ENCODE measurements at places on chromosomes 13 and 19.

GRCh38 chr19:13127811-13128575 is 9.9 kb downstream of the NACC1 start:
- DNase-seq = no peak
- peaks cover 18% of the 10 kb centered on the region for H3K36me3 ChIP-seq
- no peak overlapping the region for H3K4me3 ChIP-seq
- peak overlapping the region; percentile 52 for H3K27ac ChIP-seq

DNA sequence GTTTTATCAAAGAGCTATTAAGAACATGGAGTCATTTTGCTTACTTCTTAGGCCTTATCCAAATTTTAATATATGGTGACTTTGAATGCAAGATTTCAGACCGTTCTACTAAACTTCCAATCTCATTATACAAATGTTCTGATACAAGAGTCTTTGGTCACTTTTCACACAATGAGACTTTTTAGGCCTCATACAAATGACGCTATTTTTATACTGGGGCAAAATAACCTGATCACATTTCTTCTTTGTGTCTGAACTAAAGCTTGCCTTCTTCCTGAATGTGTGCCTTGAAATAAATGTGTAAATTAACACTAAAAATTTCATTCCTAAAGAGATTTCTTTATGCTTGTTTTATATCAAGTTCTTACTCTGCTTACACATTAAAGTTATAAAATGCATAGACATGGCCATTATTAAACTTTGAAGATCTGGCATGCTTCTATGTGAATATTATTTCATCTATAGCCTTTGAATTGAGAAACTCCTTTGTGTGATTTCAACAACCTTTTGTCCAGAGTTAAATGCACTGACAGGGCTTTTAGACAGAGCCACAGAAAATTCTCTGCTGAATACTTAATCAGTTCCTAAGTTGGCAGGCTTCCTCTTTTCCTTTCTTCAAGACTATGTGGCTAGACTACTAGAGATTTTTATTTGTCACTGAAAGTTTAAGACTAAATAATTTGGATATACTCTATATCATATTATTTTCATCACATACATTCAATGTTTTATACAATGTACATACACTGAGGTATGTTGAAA is 86.1 kb downstream of the EDNRB start:
- no peak overlapping the region for H3K4me3 ChIP-seq
- H3K4me1 ChIP-seq = no peaks in the 10 kb centered on the region
- no peaks in the 10 kb centered on the region for H3K27me3 ChIP-seq
- H3K27ac ChIP-seq = no peak overlapping the region
- no peak for DNase-seq
- no peaks in the 10 kb centered on the region for H3K36me3 ChIP-seq

GRCh38 chr13:75864718-75865117 is 228.6 kb downstream of the LMO7 start:
- no peaks in the 10 kb centered on the region for H3K36me3 ChIP-seq
- H3K27me3 ChIP-seq = peaks cover 7% of the 10 kb centered on the region
- H3K27ac ChIP-seq = no peak overlapping the region
- DNase-seq = no peak
- no peaks in the 10 kb centered on the region for H3K4me1 ChIP-seq
- H3K4me3 ChIP-seq = no peak overlapping the region

- H3K4me3 ChIP-seq = peak overlapping the region; percentile 77
- peaks cover 40% of the 10 kb centered on the region for H3K27me3 ChIP-seq
- peaks cover 24% of the 10 kb centered on the region for H3K4me1 ChIP-seq
- DNase-seq = peak; percentile 12
- H3K27ac ChIP-seq = peak overlapping the region; percentile 70
These were observed 814 bp downstream of the NBEA start for GRCh38 chr13:34942732-34943435.

DNA sequence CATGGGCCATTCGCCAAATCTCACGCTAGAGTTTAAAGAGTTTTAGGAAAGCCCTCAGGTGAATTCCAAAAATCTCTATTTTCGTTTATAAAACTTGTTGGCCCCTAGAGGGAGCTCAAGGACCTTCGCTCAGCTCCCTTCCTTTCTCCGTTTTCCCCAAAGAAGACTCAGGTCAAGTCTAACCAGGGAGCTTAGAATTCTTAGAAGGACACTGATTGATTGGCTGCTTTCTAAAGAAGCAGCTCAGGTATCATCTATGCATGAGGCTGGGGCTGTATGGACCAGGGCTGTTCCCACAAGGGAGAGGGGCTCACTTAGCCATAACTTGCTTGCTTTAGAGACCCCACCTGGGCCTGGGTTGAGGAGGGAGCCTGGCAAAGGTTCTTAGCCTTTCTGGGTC is 20.5 kb downstream of the DZIP1 start:
- H3K27ac ChIP-seq = no peak overlapping the region
- H3K36me3 ChIP-seq = no peaks in the 10 kb centered on the region
- DNase-seq = peak; percentile 11
- no peak overlapping the region for H3K4me3 ChIP-seq
- no peaks in the 10 kb centered on the region for H3K4me1 ChIP-seq

GRCh38 chr13:31767175-31767900 is 28.0 kb downstream of the RXFP2 start:
- DNase-seq = no peak
- no peaks in the 10 kb centered on the region for H3K4me1 ChIP-seq
- no peak overlapping the region for H3K4me3 ChIP-seq
- no peaks in the 10 kb centered on the region for H3K36me3 ChIP-seq
- no peak overlapping the region for H3K27ac ChIP-seq

- no peak overlapping the region for H3K27ac ChIP-seq
- no peaks in the 10 kb centered on the region for H3K27me3 ChIP-seq
- no peak for DNase-seq
- H3K4me1 ChIP-seq = peaks cover 49% of the 10 kb centered on the region
These were observed 4.3 kb downstream of the CD37 start for GRCh38 chr19:49339301-49340068.

- DNase-seq = no peak
- no peaks in the 10 kb centered on the region for H3K36me3 ChIP-seq
- H3K4me3 ChIP-seq = no peak overlapping the region
- H3K27me3 ChIP-seq = no peaks in the 10 kb centered on the region
- H3K27ac ChIP-seq = no peak overlapping the region
These were observed 384.5 kb downstream of the MTUS2 start for GRCh38 chr13:29204651-29205050.

DNA sequence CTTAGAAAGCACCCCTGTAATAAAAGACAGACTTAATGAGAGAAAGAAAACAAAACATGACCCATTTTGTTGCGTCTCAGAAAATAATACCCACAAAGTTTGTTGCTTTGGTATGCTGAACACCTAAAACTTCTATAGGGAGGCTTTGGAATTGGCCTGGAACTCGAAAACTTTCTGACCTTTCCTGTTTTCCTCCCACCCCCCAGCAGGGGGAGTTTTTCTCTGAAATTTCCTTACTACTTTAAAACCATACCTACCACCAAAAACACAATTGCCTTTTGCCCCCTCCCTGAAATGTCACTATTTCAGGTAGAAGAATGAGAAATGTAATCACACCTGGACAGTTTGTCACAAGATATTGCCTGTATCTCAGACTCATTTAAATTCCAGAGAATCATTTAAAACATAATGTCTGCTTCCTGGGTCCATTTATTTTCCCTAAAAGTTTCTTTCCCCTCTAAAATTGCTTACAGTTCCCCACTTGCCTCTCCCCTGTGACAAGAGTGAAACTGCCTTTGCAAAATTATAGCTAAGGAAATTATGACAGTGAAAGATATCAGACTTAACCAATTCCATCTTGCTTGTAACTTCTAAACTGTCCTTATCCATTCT is 2700.2 kb downstream of the PCDH9 start:
- H3K4me1 ChIP-seq = no peaks in the 10 kb centered on the region
- H3K36me3 ChIP-seq = no peaks in the 10 kb centered on the region

DNA sequence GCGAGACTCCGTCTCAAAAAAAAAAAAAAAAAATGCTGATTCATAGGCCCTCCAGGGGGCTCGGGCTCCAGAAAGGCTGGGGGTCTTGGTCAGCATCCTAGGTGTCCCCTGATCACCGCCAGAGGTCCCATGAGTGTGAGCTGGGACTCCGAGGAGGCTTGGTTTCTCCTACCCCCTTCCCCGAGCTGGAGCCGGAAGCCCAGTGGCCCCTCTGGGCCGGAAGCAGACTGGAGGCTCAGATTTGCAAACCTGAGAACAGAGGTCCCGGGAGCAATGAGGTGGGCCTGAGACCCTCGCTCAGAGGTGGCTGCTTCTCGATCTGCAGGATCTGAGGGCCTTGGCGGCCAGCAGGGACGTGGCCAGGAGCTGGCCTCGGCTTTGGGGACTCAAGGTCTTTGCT is 41.5 kb downstream of the EFNA2 start:
- H3K36me3 ChIP-seq = no peaks in the 10 kb centered on the region
- H3K27me3 ChIP-seq = peaks cover 38% of the 10 kb centered on the region
- no peak for DNase-seq
- H3K27ac ChIP-seq = no peak overlapping the region

GRCh38 chr13:95239283-95239682 is 62.0 kb downstream of the ABCC4 start:
- peaks cover 4% of the 10 kb centered on the region for H3K4me1 ChIP-seq
- no peak overlapping the region for H3K4me3 ChIP-seq
- no peaks in the 10 kb centered on the region for H3K27me3 ChIP-seq
- H3K36me3 ChIP-seq = peaks cover 31% of the 10 kb centered on the region

GRCh38 chr13:50255639-50256038 is 240.4 kb downstream of the KCNRG start:
- H3K27me3 ChIP-seq = peaks cover 18% of the 10 kb centered on the region
- H3K4me1 ChIP-seq = peaks cover 34% of the 10 kb centered on the region
- H3K4me3 ChIP-seq = no peak overlapping the region

DNA sequence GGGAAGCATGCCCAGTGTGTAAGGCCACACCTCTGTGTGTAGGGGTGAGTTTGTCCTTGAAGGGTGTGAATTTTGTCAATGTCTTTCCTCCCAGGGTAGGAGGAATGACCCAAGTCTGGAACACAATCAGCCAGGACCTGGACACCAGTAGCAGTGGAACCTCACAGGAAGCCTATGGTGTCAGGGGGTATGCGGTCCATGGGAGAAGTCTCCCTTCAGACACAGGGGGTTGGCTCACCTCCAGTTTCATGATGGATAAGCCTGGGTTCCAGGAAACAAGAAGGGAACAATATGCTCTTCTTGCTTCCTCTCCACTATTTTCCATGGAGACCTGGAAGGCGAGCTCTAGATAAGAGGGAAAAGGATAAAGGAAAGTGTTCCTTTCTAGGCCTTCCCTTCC is 23.9 kb downstream of the B3GLCT start:
- no peak for DNase-seq
- H3K4me1 ChIP-seq = peaks cover 3% of the 10 kb centered on the region
- no peak overlapping the region for H3K4me3 ChIP-seq
- no peaks in the 10 kb centered on the region for H3K27me3 ChIP-seq
- no peak overlapping the region for H3K27ac ChIP-seq

DNA sequence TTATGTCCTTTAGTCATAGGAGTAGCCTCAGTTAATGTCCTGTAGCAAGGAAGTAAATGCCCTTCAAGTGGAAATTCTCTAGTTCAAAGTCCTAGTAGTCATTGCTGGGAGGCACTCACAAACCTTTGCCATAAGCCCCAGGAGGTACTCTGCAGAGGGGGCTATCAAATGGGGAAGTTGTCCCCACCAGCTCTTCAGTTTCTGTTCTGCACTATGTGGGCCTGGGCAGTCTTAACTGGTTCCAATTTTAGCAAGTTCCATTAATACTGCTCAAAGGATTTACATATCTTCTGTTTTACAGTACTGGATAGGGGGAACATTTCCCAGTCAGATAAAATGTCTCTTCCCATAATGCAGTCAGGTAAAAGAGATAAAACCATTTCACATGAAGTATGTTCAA is 101.3 kb downstream of the B3GLCT start:
- no peak overlapping the region for H3K27ac ChIP-seq
- H3K36me3 ChIP-seq = peaks cover 40% of the 10 kb centered on the region
- no peak overlapping the region for H3K4me3 ChIP-seq
- DNase-seq = no peak
- no peaks in the 10 kb centered on the region for H3K4me1 ChIP-seq

GRCh38 chr13:110057052-110057451 is 249.9 kb downstream of the COL4A1 start:
- H3K4me1 ChIP-seq = peaks cover 3% of the 10 kb centered on the region
- H3K27ac ChIP-seq = no peak overlapping the region
- H3K4me3 ChIP-seq = no peak overlapping the region
- H3K27me3 ChIP-seq = no peaks in the 10 kb centered on the region
- no peaks in the 10 kb centered on the region for H3K36me3 ChIP-seq
- DNase-seq = no peak

GRCh38 chr13:79462895-79463294 is 18.1 kb upstream of the NDFIP2 start:
- no peak for DNase-seq
- no peak overlapping the region for H3K4me3 ChIP-seq
- no peak overlapping the region for H3K27ac ChIP-seq
- H3K36me3 ChIP-seq = no peaks in the 10 kb centered on the region
- H3K4me1 ChIP-seq = peaks cover 21% of the 10 kb centered on the region

- peak; percentile 77 for DNase-seq
- no peaks in the 10 kb centered on the region for H3K27me3 ChIP-seq
- H3K27ac ChIP-seq = peak overlapping the region; percentile 94
- peak overlapping the region; percentile 80 for H3K4me3 ChIP-seq
- H3K36me3 ChIP-seq = peaks cover 14% of the 10 kb centered on the region
- H3K4me1 ChIP-seq = peaks cover 64% of the 10 kb centered on the region
These were observed 6.7 kb downstream of the NAPSA start for GRCh38 chr19:50358483-50359327.

DNA sequence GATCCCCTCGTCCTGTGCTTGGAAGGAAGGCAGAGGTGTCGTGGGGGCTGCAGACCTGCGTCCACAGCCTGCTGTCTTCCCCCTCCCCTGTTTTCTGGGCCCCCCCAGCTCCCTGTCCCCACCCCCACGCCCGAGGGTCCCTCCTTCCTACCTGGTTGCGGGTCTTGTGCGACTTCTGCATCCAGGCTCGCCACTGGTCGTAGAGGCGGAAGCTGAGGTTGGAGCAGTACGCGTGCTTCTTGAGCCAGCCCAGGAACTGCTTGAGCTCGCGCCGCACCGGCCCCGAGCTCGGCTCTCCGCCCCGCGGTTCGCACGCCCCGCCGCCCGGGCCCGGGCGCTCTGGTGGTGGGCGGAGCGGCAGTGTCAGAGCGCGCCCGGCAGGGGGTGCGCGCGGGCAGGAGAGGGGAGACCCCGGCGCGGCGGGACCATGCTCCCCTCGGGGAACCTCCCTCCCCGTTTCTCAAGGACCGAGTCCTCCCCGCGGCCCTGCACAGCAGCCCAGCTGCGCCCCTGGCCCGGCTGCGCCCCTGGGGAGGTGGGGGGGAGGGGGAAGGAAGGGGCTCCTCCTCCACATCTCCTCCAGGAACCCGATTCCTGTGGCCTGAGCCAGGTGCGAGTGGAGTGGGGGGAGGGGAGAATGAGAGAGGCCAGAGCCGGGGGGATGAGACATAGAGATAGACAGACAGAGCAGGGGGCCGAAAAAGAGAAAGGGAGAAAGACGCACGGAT is 5.7 kb downstream of the REX1BD start:
- peak overlapping the region; percentile 67 for H3K4me3 ChIP-seq
- peaks cover 28% of the 10 kb centered on the region for H3K4me1 ChIP-seq
- peak overlapping the region; percentile 47 for H3K27ac ChIP-seq
- peak; percentile 84 for DNase-seq
- H3K36me3 ChIP-seq = peaks cover 11% of the 10 kb centered on the region

DNA sequence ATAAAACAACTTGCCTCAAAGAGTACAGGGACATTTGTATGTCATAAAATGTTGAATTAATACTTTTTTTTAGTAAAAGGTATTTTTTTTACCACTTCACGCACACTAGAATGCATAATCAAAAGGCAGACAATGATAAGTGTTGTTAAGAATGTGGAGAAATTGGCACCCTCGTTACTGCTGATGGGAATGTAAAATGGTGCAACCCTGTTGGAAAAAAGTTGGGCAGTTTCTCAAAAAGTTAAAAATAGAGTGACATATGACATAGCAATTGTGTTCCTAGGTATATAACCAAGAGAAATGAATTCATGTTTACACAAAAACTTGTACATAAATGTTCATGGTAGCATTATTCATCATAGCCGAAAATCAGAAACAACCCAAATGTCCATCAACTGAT is 109.5 kb downstream of the PIBF1 start:
- peaks cover 35% of the 10 kb centered on the region for H3K36me3 ChIP-seq
- no peak for DNase-seq
- H3K4me3 ChIP-seq = no peak overlapping the region
- no peak overlapping the region for H3K27ac ChIP-seq
- H3K27me3 ChIP-seq = no peaks in the 10 kb centered on the region
- H3K4me1 ChIP-seq = no peaks in the 10 kb centered on the region

Measured in activated naive CD8-positive, alpha-beta T cell treated with anti-CD3 and anti-CD28 coated beads, Interleukin-2, amount 50 U/mL, for 24 hours (primary cell).